ENCODE measurements at places on chromosomes 7 and 10. TPM values are rescaled to one million over a fixed set of nuclear protein-coding genes. Genes with fewer than 3 reads are reported as not detected.

DNA sequence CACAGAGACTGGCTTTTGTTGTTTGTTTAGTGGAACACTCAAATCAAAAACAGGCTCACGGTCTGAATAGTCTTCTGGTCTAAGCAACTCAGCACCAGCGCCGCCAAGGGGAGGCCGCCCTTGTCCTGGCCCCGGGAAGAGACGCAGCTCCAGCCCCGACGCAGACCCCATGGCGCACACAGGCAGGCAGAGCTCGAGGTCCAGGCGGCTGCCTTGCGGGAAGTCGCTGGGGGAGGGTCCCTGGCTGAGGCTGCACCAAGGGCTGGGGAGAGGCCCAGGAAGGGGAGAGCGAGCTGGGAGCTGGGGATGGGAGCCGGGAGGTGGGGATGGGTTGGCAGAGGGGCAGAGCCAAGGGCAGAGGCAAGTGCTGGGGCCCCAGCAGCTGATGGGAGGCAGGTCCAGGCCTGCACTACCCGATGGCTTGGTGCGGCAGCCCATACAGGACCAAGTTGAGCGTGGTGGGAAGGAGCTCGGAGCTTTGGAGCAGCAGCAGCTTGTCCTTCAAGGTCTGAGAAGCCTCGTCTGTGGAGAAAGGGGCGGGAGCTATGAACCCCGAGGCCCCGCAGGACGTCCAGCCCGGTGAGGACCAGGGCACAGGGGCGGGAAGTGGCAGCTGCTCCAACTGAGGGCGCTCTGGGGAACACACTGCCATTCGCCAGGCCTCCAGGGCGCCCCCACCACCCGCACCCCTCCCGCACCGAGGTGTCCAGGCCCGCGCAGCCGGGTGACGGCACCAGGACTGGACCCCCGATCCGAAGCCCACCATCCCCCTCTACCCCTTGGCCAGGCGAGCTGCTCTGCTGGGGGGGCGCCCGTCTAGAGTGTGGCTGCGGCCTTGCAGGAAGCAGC, 22.7 kb upstream of the NKX6-2 start:
- no peak overlapping the region for H3K27ac ChIP-seq
- no peaks in the 10 kb centered on the region for H3K36me3 ChIP-seq
- DNase-seq, result peak; percentile 64
- H3K27me3 ChIP-seq, result peaks cover 49% of the 10 kb centered on the region
- no peak overlapping the region for H3K4me3 ChIP-seq
- H3K4me1 ChIP-seq, result no peaks in the 10 kb centered on the region

The GJD4 gene
- polyA plus RNA-seq, result 0.03 TPM

- H3K4me3 ChIP-seq, result no peak overlapping the region
- no peak for DNase-seq
- no peaks in the 10 kb centered on the region for H3K4me1 ChIP-seq
- H3K27me3 ChIP-seq, result no peaks in the 10 kb centered on the region
Observed at GRCh38 chr7:138515001-138515528, 55.0 kb downstream of the TRIM24 start.

- no peaks in the 10 kb centered on the region for H3K27me3 ChIP-seq
- DNase-seq, result no peak
- H3K4me3 ChIP-seq, result no peak overlapping the region
- no peaks in the 10 kb centered on the region for H3K4me1 ChIP-seq
- H3K36me3 ChIP-seq, result no peaks in the 10 kb centered on the region
Observed at GRCh38 chr7:85156661-85157208, 30.1 kb downstream of the SEMA3D start.

DNA sequence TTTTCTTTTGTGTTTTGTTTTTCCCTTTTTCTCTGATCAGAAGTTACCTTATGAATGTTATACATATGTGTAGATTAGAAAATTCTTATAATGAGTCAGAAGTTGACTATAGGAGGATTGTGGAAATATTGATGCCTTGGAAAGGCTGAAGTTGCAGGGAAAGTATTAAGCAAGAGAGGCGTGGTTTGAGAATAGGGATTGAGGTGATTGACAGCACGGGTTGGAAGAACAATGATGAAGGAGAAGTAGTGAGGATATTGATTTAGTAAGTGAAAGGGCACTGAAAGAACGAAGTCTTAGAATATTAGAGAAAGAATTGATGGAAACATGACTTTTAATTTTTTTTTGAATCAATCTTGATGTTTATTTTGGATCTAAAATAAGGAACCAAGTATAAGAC, 176.0 kb downstream of the EXOC4 start:
- H3K4me1 ChIP-seq, result peaks cover under 1% of the 10 kb centered on the region
- no peaks in the 10 kb centered on the region for H3K36me3 ChIP-seq
- H3K27ac ChIP-seq, result no peak overlapping the region
- no peak overlapping the region for H3K4me3 ChIP-seq
- no peak for DNase-seq

The ABCB1 gene
- 3.0 TPM for polyA plus RNA-seq

The INHBA gene
- 0.26 TPM for polyA plus RNA-seq

- no peaks in the 10 kb centered on the region for H3K27me3 ChIP-seq
- H3K27ac ChIP-seq, result peak overlapping the region; percentile 95
- peaks cover 32% of the 10 kb centered on the region for H3K36me3 ChIP-seq
- peak overlapping the region; percentile 95 for H3K4me3 ChIP-seq
Observed at GRCh38 chr7:143289421-143289820, 1.3 kb downstream of the CASP2 start.

- no peak overlapping the region for H3K4me3 ChIP-seq
- no peaks in the 10 kb centered on the region for H3K4me1 ChIP-seq
- no peaks in the 10 kb centered on the region for H3K27me3 ChIP-seq
- no peak overlapping the region for H3K27ac ChIP-seq
- no peak for DNase-seq
Observed at GRCh38 chr10:26628395-26628794, 69.1 kb upstream of the PDSS1 start.

GRCh38 chr10:102660888-102661657, 16.8 kb downstream of the TRIM8 start:
- H3K27ac ChIP-seq, result peak overlapping the region; percentile 60
- DNase-seq, result peak; percentile 90
- no peaks in the 10 kb centered on the region for H3K27me3 ChIP-seq
- H3K4me1 ChIP-seq, result peaks cover 51% of the 10 kb centered on the region
- H3K4me3 ChIP-seq, result no peak overlapping the region

DNA sequence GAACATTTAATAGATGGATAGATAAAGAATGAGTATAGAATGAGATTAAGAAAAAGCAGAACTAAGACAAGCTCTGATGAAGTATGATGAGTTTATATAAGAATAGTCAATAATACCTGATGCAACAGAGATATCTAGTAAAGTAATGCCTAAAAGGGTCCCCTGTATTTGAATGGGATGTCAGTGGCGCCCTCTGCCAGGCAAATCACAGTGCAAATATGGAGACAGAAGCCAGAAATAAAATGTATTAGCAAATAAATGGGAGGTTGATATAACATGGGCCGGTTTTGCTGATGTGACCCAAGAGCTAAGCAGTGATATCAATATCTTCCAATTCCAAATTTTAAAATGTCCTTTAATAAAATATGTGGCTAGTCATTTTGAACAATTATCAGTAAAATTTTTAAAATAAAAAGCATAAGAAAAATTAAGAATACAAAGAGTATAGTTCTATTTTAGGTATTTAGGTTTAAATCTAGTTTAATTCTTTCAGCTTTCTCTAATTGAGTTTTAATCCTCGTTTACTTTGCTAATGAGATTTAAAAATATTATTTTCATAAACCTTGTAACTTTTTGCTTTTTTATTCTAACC, 62.6 kb downstream of the ADK start:
- DNase-seq, result no peak
- H3K27me3 ChIP-seq, result no peaks in the 10 kb centered on the region
- H3K4me1 ChIP-seq, result peaks cover 30% of the 10 kb centered on the region
- no peak overlapping the region for H3K4me3 ChIP-seq

The ZNF727 gene
- not detected for polyA plus RNA-seq
